ENCODE measurements at places on chromosomes 11 and 22. TPM values are rescaled to one million over a fixed set of nuclear protein-coding genes. Genes with fewer than 3 reads are reported as not detected.

DNA sequence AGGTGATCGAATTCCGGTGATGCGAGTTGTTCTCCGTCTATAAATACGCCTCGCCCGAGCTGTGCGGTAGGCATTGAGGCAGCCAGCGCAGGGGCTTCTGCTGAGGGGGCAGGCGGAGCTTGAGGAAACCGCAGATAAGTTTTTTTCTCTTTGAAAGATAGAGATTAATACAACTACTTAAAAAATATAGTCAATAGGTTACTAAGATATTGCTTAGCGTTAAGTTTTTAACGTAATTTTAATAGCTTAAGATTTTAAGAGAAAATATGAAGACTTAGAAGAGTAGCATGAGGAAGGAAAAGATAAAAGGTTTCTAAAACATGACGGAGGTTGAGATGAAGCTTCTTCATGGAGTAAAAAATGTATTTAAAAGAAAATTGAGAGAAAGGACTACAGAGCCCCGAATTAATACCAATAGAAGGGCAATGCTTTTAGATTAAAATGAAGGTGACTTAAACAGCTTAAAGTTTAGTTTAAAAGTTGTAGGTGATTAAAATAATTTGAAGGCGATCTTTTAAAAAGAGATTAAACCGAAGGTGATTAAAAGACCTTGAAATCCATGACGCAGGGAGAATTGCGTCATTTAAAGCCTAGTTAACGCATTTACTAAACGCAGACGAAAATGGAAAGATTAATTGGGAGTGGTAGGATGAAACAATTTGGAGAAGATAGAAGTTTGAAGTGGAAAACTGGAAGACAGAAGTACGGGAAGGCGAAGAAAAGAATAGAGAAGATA, at the start of gene MALAT1:
MALAT1 (plus strand) TSS at position 69 of the 736 bp plus-strand sequence.
- peak; percentile 96 for DNase-seq
- H3K36me3 ChIP-seq, result peaks cover 8% of the 10 kb centered on the region
- H3K4me3 ChIP-seq, result peak within 1 kb of the TSS; percentile 81

DNA sequence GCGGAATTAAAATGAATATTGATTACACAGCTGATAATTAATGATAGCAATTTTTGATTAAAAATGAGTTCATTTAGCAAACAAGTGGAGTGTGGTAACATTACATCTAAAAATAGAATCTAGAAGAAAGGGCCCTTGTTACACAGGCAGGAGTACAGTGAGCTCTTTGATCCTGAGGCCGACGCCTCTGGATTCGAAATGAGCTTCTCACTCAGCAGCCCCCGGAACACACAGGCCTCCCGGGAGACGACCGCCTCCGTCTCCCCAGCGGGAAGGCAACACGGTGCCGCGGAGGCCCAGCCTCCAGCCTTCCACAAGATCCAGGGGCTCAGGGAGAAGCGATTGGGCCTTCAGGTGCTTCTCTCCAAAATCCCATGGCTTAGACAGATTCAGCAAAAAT, 379.1 kb downstream of the BRD1 start:
- no peaks in the 10 kb centered on the region for H3K4me1 ChIP-seq
- H3K36me3 ChIP-seq, result no peaks in the 10 kb centered on the region
- no peak for DNase-seq

DNA sequence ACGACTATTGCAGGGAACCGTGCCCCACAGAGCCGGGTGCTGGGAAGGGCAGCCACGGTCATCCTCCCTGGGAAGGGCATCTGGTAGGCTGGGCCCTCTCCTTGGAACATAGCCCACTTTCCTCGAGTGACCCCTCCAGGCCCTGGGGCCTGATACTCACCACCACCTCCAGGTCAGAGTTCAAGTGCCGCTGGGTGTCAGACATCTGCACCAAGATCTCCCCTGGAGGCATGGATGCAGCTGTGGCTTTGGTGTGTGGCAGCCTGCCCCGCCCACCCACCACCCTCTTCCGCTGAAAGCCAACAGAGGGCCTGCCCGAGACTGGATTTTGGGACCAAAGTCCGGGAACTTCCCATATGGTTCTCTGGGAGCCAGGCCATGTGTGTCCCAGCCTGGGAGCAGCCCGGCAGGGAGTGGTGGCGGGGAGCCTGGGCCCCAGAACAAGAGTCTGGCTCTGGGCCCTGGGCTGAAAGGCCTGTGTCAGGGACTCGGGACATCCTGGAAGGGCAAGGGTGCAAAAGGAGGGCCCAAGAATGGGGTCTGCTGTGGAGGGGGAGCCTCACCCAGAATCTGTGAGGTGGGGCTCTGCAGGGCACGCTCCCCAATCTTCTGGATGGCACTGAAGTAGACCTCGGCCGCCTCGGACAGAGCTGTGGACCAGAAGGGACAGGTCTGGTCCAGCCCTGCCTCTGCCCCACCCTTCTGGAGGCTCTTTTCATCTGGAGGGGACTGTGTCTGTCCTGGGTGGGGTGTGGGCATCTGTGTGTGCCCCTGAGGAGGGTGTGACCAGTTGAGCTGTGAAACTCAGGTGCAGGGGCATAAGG, 2.6 kb downstream of the BAIAP2L2 start:
- H3K4me3 ChIP-seq, result no peak overlapping the region
- H3K27me3 ChIP-seq, result no peaks in the 10 kb centered on the region
- DNase-seq, result peak; percentile 73

Gene CDC42EP2
- total RNA-seq, result 38.0 TPM

GRCh38 chr22:39242595-39243438, 2.0 kb downstream of the PDGFB start:
- no peaks in the 10 kb centered on the region for H3K27me3 ChIP-seq
- peak overlapping the region; percentile 93 for H3K4me3 ChIP-seq
- peak; percentile 86 for DNase-seq
- no peaks in the 10 kb centered on the region for H3K36me3 ChIP-seq

Gene TPH1
- 0.67 TPM for total RNA-seq

- H3K36me3 ChIP-seq, result no peaks in the 10 kb centered on the region
- DNase-seq, result peak; percentile 79
- peak overlapping the region; percentile 31 for H3K4me3 ChIP-seq
- no peak overlapping the region for H3K27ac ChIP-seq
- H3K4me1 ChIP-seq, result no peaks in the 10 kb centered on the region
- peaks cover 7% of the 10 kb centered on the region for H3K27me3 ChIP-seq
These were observed 84.1 kb downstream of the PDE2A start for GRCh38 chr11:72589802-72590761.

Gene WNT11
- 22.6 TPM for total RNA-seq

DNA sequence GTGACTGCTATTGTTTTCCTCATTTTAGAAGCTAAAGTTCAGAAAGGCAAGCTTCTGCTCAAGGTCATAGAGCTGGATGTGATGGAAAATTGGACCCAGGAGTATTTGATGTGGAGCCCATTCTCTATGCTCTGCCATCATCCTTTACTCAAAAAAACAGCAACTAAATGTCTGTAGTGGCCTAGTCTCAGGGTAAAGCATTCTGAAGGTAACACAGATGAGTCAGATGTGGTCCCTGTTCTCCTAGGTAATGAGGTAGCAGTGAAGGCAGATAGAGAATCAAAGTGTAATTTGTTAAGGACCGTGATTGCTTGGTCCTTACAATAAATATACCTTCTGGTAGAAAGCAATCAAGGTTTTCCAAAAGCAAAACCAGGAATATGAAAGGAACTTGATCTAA, 84.4 kb upstream of the SPON1 start:
- DNase-seq, result no peak
- H3K27me3 ChIP-seq, result no peaks in the 10 kb centered on the region
- peaks cover 9% of the 10 kb centered on the region for H3K4me1 ChIP-seq

GRCh38 chr22:35154937-35155387, 89.0 kb downstream of the ISX start:
- peak; percentile 75 for DNase-seq
- no peak overlapping the region for H3K4me3 ChIP-seq
- H3K36me3 ChIP-seq, result no peaks in the 10 kb centered on the region
- no peak overlapping the region for H3K27ac ChIP-seq

Gene ROBO4
- total RNA-seq, result not detected

GRCh38 chr11:31110830-31111229, 258.7 kb downstream of the DCDC1 start:
- no peaks in the 10 kb centered on the region for H3K4me1 ChIP-seq
- no peak overlapping the region for H3K27ac ChIP-seq
- H3K36me3 ChIP-seq, result no peaks in the 10 kb centered on the region
- no peak overlapping the region for H3K4me3 ChIP-seq
- DNase-seq, result no peak
- H3K27me3 ChIP-seq, result no peaks in the 10 kb centered on the region

Gene CATSPERZ
- total RNA-seq, result 16.7 TPM

Gene BAIAP2L2
- total RNA-seq, result 4.9 TPM

GRCh38 chr11:76622493-76623094, 48.0 kb downstream of the LRRC32 start:
- H3K27me3 ChIP-seq, result no peaks in the 10 kb centered on the region
- H3K36me3 ChIP-seq, result no peaks in the 10 kb centered on the region
- H3K4me1 ChIP-seq, result peaks cover 13% of the 10 kb centered on the region
- H3K27ac ChIP-seq, result no peak overlapping the region
- H3K4me3 ChIP-seq, result no peak overlapping the region
- DNase-seq, result no peak

DNA sequence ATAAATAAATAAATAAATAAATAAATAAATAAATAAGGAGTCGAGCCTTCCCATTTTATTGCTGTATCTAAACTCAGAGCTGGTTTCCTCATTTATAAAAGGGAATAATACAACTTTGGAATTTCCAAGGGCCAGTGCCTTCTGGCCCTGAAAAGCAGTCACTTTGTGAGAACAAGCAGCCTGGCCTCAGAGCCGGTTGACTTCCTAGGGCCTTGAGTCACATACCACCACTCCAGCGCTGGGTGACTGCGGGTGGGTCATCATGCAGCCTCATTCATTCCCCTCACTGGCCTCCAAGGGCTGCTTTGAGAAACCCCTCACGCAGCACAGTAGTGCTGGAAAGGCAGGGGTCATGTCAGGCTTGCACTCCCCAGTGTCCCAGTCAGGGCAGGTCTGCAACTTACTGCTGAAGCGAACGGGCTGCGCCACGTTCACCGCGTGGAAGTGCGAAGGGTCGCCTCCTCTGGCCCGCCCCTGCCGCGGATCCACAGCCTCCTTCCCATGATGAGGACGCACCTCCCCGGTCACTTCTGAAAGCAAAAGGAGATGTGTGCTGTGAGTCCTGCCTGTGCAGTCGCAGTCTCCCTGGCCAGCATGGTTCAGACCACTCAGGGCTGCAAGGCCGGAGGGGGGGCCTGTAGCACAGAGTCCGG, 54.4 kb downstream of the DGCR2 start:
- H3K27me3 ChIP-seq, result no peaks in the 10 kb centered on the region
- peaks cover 5% of the 10 kb centered on the region for H3K36me3 ChIP-seq
- H3K4me3 ChIP-seq, result no peak overlapping the region
- no peak overlapping the region for H3K27ac ChIP-seq

Gene TMEM191C
- 7.5 TPM for total RNA-seq

- no peaks in the 10 kb centered on the region for H3K36me3 ChIP-seq
- no peak for DNase-seq
- H3K4me3 ChIP-seq, result no peak overlapping the region
- no peaks in the 10 kb centered on the region for H3K4me1 ChIP-seq
These were observed 85.7 kb downstream of the PGR start for GRCh38 chr11:101043940-101044339.

GRCh38 chr22:33272871-33273270, 214.7 kb upstream of the SYN3 start:
- H3K27ac ChIP-seq, result no peak overlapping the region
- H3K4me3 ChIP-seq, result no peak overlapping the region
- H3K36me3 ChIP-seq, result no peaks in the 10 kb centered on the region
- no peaks in the 10 kb centered on the region for H3K4me1 ChIP-seq
- H3K27me3 ChIP-seq, result no peaks in the 10 kb centered on the region
- DNase-seq, result no peak

- H3K4me3 ChIP-seq, result no peak overlapping the region
- H3K27me3 ChIP-seq, result no peaks in the 10 kb centered on the region
- H3K27ac ChIP-seq, result no peak overlapping the region
- no peaks in the 10 kb centered on the region for H3K36me3 ChIP-seq
These were observed 4.5 kb downstream of the SLC22A6 start for GRCh38 chr11:62980133-62980760.

DNA sequence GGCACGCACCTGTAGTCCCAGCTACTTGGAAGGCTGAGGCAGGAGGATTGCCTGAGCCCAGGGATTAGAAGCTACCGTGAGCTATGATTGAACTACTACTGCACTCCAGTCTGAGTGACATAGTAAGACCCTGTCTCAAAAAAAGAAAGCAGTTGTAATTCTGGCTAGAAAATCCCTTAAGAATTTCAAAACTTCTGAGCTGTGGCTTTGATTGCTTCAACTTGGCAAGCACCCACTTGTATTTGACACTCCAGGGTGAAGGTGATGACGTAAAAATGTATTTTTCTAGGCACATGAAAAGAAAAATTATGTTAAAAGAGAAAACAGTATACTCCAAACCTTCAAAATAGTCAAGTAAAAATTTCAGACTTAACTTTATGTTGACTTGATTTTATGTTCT, 23.6 kb upstream of the ALKBH3 start:
- peaks cover 2% of the 10 kb centered on the region for H3K36me3 ChIP-seq
- no peak for DNase-seq
- H3K27me3 ChIP-seq, result no peaks in the 10 kb centered on the region

Gene B4GALNT4
- total RNA-seq, result 35.6 TPM

DNA sequence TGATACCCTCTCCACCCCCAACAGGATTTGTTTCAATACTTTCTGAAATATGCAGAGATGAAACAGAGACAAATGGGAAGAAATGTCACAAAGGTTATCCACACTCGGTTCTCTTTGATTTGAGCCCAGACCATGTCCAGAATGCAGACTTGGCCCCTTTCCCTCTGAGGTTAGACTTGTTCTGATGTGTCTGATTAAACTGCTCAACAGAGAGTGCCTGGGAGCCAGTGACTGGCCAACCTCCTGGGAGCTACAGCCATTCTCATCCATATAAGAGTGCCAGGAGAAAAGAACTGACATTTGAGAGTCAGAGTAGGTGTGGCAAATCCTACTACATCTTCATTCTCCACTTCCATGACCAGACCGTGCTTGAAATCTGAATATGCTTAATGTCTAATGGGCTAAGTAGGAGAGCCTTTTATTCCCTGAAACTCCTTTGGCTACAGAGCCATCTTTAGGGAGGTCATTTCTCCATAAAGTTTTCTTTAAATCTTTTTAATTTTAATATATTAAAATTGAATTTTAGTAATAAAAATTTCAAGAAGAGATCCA, 201.4 kb downstream of the BLID start:
- H3K4me3 ChIP-seq, result no peak overlapping the region
- no peak for DNase-seq
- no peaks in the 10 kb centered on the region for H3K36me3 ChIP-seq
- no peaks in the 10 kb centered on the region for H3K4me1 ChIP-seq

Gene OR8A1
- total RNA-seq, result not detected

GRCh38 chr11:35088226-35088625, 50.7 kb upstream of the CD44 start:
- H3K4me1 ChIP-seq, result no peaks in the 10 kb centered on the region
- H3K36me3 ChIP-seq, result no peaks in the 10 kb centered on the region
- H3K4me3 ChIP-seq, result no peak overlapping the region
- no peak overlapping the region for H3K27ac ChIP-seq
- DNase-seq, result no peak
- no peaks in the 10 kb centered on the region for H3K27me3 ChIP-seq

Gene SAA2
- total RNA-seq, result not detected

Gene RCOR2
- 1.5 TPM for total RNA-seq

GRCh38 chr11:114820621-114821020, 142.3 kb downstream of the NXPE2 start:
- H3K36me3 ChIP-seq, result no peaks in the 10 kb centered on the region
- H3K27me3 ChIP-seq, result no peaks in the 10 kb centered on the region
- no peak overlapping the region for H3K4me3 ChIP-seq
- no peak for DNase-seq
- no peaks in the 10 kb centered on the region for H3K4me1 ChIP-seq
- H3K27ac ChIP-seq, result no peak overlapping the region

Measured in Caco-2 (cell line).